ENCODE measurements at places on chromosomes 6 and 20.

GRCh38 chr6:115838763-115839401 lies 221.8 kb downstream of the FRK start:
- DNase-seq: peak; percentile 57

- DNase-seq: no peak
Measured at GRCh38 chr6:32945953-32946352, 5.1 kb upstream of the HLA-DMB start.

DNA sequence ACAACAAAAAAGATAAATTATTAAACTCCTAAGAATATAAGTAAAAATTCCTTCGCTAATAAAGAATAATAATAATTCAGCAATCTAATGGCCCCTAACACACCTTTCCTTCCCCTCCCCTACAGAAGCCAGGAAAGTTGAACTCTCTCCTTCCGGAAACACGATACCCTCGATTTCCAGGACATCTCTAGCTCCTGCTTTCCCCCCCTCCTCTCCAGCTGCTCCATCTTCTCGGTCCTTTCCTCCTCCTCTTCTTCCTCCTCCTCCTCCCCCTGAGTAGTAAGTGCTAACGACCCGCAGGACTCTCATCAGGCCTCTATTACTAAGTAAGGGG lies 603 bp downstream of the TASP1 start:
- DNase-seq: no peak

- DNase-seq: no peak
Measured at GRCh38 chr20:49862607-49863200, 50.1 kb downstream of the SLC9A8 start.
